Vagina (tissue), 2 donors: ENCODE measurements at places on chromosomes 3 and 15.

GRCh38 chr15:38267421-38268022 is 14.9 kb downstream of the SPRED1 start:
- no peak for DNase-seq

GRCh38 chr15:77719450-77719849 is 86.7 kb upstream of the LINGO1 start:
- no peak for DNase-seq

- no peak for DNase-seq
Measured at GRCh38 chr15:101006931-101007691, 88.0 kb downstream of the LRRK1 start.

GRCh38 chr15:57916695-57917094 is 148.8 kb downstream of the ALDH1A2 start:
- DNase-seq, result no peak

- no peak for DNase-seq
Measured at GRCh38 chr3:70543493-70543892, 231.1 kb upstream of the MDFIC2 start.
